IMR-90 (cell line): ENCODE measurements at places on chromosomes 7 and 10. TPM values are rescaled to one million over a fixed set of nuclear protein-coding genes. Genes with fewer than 3 reads are reported as not detected.

TEX36 gene
- total RNA-seq: not detected in 2 replicates

ZNF722 gene
- not detected in 2 replicates for total RNA-seq

GNGT1 gene
- not detected in 2 replicates for total RNA-seq

TMEM168 gene
- 22.9 and 26.1 TPM in 2 replicates for total RNA-seq

CLEC2L gene
- not detected in 2 replicates for total RNA-seq

CHST3 gene
- 9.0 and 10.6 TPM in 2 replicates for total RNA-seq

GRCh38 chr7:129684777-129685176 lies 73.3 kb downstream of the NRF1 start:
- H3K4me3 ChIP-seq: no peak overlapping the region
- no peak overlapping the region for H3K27ac ChIP-seq
- no peak for DNase-seq
- 0 out of 2 replicates have a peak, but pooled peaks cover 2% of the 10 kb centered on the region for H3K36me3 ChIP-seq

- H3K27ac ChIP-seq: no peak overlapping the region
- H3K27me3 ChIP-seq: no peaks in the 10 kb centered on the region
- no peaks in the 10 kb centered on the region for H3K36me3 ChIP-seq
- DNase-seq: no peak
- H3K4me1 ChIP-seq: no peaks in the 10 kb centered on the region
Measured at GRCh38 chr7:104820836-104821535, 193.0 kb upstream of the KMT2E start.

DNA sequence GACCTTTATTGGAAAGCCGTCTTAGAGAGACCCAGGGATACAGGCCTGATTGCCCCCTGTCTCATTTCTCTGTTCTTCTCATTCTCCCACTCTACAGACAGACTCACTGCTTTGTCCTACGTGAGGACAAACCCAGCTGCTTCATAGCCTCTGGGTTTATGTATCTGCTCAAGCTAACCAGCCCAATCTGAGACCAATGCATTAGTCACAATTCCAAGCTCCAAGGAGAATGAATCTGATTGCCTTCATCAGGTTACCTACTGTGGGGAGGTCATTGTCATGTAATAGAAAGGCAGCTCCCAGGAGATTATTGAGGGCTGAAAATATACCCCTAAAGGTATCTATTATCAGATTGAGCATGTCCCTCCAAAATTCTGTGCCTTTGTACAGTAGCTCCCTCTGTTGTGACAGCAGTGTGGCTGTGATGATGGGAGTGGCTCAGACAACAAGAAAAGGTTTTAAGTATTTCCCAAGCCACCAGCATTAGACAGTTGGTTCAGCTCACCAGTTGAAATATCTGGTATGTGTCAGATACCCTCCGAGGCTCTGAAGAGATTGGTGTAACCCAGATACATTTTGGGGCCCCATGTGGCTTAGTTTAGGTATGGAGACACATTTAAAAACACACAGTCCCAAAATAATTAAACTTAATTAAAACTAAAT lies 123.1 kb upstream of the EEPD1 start:
- no peak for DNase-seq
- H3K27me3 ChIP-seq: peaks cover 41% of the 10 kb centered on the region
- no peak overlapping the region for H3K4me3 ChIP-seq
- H3K4me1 ChIP-seq: peaks cover 3% of the 10 kb centered on the region; the same call in 1 of the 2 replicates

DNA sequence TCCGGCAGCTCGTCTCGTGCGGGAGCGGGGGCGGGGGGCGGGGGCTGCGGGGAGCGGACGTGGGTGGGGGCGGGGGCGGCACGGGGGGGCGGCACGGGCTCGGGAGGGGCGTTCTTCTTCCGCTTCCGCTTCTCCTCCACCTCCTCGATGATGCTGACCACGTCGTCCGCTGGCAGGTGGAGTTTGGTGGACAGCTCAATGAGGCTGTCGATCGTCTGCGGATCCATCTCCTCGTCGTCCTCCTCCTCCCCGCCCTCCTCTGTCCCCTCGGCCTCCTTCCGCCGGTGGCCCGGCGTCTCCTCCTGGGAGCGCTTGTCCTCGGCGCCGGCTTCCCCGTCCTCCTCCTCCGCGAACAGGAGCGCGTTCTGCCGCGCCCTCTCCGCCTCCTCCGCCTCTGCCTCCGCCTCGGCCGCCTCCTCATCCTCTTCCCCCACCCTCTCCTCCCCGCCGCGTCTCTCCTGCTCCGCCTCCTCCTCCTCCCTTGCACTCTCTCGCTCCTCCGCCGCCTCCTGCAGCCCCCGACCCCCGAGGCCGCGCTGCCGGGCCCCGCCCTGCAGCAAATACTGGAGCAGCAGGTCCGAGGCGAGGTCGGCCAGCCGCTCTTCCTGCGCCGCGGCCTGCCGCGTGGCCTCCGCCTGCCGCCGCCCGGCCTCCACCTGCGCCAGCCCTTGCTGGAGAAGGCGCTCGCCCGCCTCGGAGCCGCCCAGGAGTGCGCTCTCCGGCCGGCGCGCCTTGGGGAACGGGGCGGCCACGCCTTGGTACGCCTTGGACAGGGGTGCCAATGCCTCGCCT lies 1.9 kb downstream of the VGF start:
- no peak overlapping the region; the same call in 1 of the 2 replicates for H3K27ac ChIP-seq
- DNase-seq: no peak
- peak overlapping the region; percentile 45 for H3K4me3 ChIP-seq
- H3K4me1 ChIP-seq: peaks cover 15% of the 10 kb centered on the region

GRCh38 chr10:12819071-12819470 lies 182.4 kb downstream of the CCDC3 start:
- no peak for DNase-seq
- no peaks in the 10 kb centered on the region; the same call in 1 of the 2 replicates for H3K27me3 ChIP-seq
- no peak overlapping the region for H3K27ac ChIP-seq
- H3K36me3 ChIP-seq: no peaks in the 10 kb centered on the region

DNA sequence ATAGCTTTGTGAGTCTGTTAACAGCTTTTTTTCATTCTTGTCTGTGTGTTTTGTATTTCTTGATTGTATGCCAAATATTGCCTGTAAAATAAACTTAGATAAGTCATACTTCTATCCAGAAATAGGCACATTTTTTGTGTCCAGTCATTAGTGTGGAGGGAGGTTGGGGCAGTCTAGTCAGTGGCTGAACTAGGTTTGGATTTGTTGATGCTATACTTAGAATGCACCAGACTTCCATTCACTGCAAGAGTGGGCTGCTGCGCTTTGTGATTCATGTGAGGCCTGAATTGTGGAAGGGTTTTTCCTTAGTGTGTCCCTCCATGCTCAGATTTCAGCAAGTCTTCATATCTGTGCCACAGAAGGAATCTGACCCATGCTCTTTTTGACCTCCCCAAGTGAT lies 50.0 kb downstream of the TRUB1 start:
- peaks cover 1% of the 10 kb centered on the region; the same call in 1 of the 2 replicates for H3K36me3 ChIP-seq
- peaks cover 5% of the 10 kb centered on the region; the same call in 1 of the 2 replicates for H3K4me1 ChIP-seq
- peak; percentile 92 for DNase-seq
- no peak overlapping the region for H3K27ac ChIP-seq

GRCh38 chr10:79223091-79224048 lies 123.9 kb upstream of the PPIF start:
- H3K4me3 ChIP-seq: no peak overlapping the region
- H3K27ac ChIP-seq: peak overlapping the region; percentile 35; the same call in 1 of the 2 replicates
- H3K36me3 ChIP-seq: peaks cover 49% of the 10 kb centered on the region
- peak; percentile 86 for DNase-seq
- H3K4me1 ChIP-seq: peaks cover 49% of the 10 kb centered on the region
- H3K27me3 ChIP-seq: no peaks in the 10 kb centered on the region

- 0 out of 2 replicates have a peak, but pooled peaks cover 1% of the 10 kb centered on the region for H3K36me3 ChIP-seq
- no peak overlapping the region for H3K4me3 ChIP-seq
- H3K27me3 ChIP-seq: no peaks in the 10 kb centered on the region
- DNase-seq: peak; percentile 38
- H3K27ac ChIP-seq: no peak overlapping the region; the same call in 1 of the 2 replicates
Measured at GRCh38 chr10:29648114-29648982, 13.6 kb upstream of the SVIL start.

GRCh38 chr7:45659496-45660139 lies 85.5 kb downstream of the ADCY1 start:
- H3K4me3 ChIP-seq: no peak overlapping the region
- H3K27ac ChIP-seq: no peak overlapping the region
- H3K36me3 ChIP-seq: no peaks in the 10 kb centered on the region
- H3K4me1 ChIP-seq: no peaks in the 10 kb centered on the region
- DNase-seq: no peak

DNA sequence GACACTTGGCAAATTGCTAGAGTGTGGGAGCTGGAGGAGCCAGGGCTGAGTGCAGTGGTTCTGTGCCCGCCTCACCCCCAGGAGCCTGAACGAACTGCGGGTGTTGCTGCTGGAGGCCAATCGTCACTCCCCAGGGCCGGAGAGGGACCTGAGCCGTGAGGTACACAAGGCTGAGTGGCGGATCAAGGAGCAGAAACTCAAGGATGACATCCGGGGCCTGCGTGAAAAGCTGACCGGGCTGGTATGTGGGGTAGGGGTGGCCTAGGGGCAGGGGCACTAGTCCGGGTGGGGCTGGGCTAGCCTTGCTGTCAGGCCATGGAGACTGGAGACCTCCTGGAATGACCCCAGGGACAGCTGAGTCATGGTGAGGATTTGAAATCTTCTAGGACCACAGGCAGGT lies 56.7 kb upstream of the GTF2IRD1 start:
- no peak overlapping the region for H3K27ac ChIP-seq
- peaks cover 3% of the 10 kb centered on the region for H3K4me1 ChIP-seq
- H3K27me3 ChIP-seq: no peaks in the 10 kb centered on the region
- DNase-seq: no peak

GRCh38 chr7:101166648-101166908 lies 1.2 kb upstream of the VGF start:
- DNase-seq: no peak
- H3K36me3 ChIP-seq: peaks cover 1% of the 10 kb centered on the region; the same call in 1 of the 2 replicates
- H3K4me3 ChIP-seq: no peak overlapping the region
- peaks cover 42% of the 10 kb centered on the region for H3K27me3 ChIP-seq
- no peak overlapping the region for H3K27ac ChIP-seq

- H3K4me3 ChIP-seq: no peak overlapping the region
- DNase-seq: no peak
- no peaks in the 10 kb centered on the region for H3K4me1 ChIP-seq
- H3K36me3 ChIP-seq: no peaks in the 10 kb centered on the region
- H3K27ac ChIP-seq: no peak overlapping the region
Measured at GRCh38 chr10:111785921-111786320, 397.6 kb downstream of the GPAM start.

DNA sequence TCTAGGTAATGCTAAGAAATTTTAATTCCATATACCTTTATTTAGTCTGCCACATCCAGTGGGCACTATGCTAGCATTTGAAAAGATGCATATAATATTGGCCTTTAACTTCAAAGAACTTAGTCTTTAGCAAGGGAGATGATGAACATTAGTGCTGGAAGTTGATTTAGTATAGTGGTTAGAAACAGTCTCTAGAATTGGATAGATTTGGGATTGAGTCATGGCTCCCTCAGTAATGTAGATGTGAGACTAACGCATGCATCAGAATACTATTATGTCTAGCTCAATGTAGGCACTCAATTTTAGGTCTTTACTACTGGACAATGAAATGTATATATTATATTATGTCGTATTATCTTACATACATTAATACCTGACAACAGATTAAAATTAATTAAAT lies 5.8 kb downstream of the DKK1 start:
- H3K27me3 ChIP-seq: no peaks in the 10 kb centered on the region
- peak; percentile 68 for DNase-seq
- H3K36me3 ChIP-seq: peaks cover 6% of the 10 kb centered on the region; the same call in 1 of the 2 replicates

DNA sequence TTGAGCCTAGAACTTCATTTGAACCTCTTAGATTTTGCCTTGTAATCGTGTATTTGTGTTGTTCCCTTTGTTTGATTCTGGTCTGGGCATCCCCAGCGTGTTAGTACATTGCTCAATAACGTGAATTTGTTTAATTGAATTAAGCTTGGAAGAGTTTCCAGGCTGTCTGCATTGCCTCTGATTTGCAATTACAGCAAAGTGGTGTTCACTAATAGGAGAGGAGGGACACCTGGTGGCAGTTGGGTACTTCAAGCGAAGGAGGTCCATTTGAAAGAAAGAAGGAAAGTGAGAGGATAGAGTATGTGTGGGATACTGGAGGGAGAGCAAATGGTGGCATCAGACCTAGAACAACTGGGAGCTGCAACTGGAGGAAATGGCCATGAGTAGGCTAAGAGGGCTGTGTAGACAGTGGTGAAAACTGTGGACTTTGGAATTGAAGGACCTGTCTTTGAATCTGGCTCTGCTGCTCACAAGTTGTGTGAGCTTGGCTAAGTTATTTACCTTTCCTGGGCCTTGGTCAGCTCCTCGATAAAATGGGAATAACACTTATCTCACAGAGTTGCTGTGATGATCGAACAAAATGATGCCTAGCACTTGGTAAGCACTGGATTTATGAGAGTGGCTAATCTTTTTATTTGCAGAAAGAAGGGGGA lies 15.1 kb downstream of the LSMEM1 start:
- DNase-seq: peak; percentile 64
- no peak overlapping the region for H3K27ac ChIP-seq
- H3K4me1 ChIP-seq: no peaks in the 10 kb centered on the region
- H3K4me3 ChIP-seq: no peak overlapping the region
- no peaks in the 10 kb centered on the region for H3K36me3 ChIP-seq

DNA sequence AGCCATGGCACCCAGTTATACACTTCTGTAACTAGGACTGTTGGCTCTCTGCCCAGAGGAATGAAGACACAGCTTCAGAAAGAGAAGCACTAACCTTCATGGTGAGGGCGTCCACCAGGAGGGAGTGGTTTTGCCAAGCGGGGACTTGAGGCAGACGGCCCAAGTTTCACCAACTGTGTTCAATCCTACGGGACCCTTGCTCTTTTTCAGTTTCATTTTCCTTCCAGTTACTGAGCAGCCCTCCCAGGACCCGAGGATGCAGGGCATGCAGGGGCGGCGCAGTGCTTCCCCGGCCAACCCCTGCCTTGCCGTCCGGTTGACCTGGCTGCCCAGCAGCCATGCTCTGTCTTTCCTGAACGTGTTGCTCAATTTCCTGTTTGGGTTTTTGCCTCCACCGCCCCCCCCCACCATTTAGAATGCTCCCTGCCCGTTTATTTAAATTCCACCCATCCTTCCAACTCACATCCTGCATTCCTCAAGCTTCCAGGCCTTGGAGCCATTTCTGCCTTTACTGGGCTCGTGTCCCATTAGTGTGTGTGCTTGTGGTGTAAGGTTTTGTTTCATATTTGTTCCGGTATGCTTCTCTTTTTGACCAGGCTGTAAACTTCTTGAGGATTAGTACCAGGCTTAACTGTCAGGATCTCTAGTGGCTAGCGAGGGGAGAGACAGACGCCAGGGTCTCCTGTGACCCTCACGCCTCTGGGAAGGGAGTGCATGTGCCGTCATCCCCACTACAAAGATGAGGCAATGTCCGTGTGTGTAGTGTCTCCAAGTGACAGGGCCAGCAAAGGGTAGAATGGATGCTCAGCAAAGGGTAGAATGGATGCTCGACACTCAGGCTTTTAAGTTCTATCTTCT lies 31.6 kb downstream of the IL15RA start:
- peak; percentile 97 for DNase-seq
- no peaks in the 10 kb centered on the region for H3K27me3 ChIP-seq
- H3K27ac ChIP-seq: peak overlapping the region; percentile 99
- no peaks in the 10 kb centered on the region for H3K36me3 ChIP-seq

- no peak overlapping the region for H3K27ac ChIP-seq
- DNase-seq: no peak
- H3K4me1 ChIP-seq: no peaks in the 10 kb centered on the region
Measured at GRCh38 chr7:142964502-142965246, 2.5 kb upstream of the KEL start.
